ENCODE measurements at places on chromosomes 3 and 15.

DNA sequence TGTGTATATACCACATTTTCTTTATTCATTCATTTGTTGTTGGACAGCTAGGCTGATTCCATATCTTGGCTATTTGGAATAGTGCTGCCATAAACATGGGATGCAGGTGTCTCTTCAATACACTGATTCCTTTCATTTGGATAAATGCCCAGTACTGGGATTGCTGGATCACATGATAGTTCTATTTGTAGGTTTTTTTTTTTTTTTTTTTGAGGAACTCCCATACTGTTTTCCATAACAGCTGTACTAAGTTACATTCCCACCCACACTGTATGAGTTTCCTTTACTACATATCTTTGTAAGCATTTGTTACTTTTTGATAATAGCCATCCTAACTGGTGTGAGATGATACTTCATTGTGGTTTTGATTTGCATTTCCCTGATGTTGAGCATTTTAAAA is 437.7 kb downstream of the DIPK2A start:
- no peak for DNase-seq

DNA sequence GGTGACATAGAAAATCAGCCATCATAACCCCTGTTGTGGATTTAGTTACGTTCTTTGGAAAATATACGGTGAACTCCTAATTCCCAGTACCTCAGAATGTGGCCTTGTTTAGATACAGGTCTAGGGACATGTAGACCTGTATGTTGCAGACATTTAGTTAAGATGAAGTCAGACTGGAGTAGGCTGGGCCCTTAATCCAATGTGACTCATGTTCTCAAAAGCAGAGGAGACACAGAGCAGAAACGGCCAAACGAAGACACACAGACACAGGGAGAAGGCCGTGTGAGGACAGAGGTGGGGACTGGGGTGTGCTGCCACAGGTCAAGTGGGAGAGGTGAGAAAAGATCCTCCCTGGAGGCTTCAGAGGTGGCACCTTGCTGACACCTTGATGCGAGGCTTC is 119.0 kb upstream of the PROK2 start:
- DNase-seq = no peak

- no peak for DNase-seq
Measured at GRCh38 chr3:120742849-120743365, 363 bp downstream of the GTF2E1 start.

DNA sequence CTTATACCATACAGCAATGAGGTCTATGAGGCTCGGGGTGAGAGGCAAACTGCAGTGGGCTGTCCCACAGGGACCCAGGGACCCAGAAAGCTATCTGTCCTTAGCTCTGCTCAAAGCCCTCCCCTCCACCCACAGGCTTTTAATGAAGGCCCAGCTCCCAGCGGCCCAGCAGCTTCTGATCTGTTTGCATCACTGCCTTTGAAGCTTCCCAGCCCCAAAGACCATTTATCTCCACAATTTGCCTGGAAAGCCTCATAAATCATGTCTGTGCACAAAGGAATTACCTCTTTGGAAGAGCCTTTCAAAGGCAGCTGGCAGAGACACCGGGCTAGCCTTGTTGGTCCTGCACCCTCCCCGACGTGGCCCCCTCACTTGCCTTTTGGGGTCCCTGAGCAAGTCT is 123.9 kb downstream of the RAB11A start:
- no peak for DNase-seq

GRCh38 chr3:143769616-143770015 is 78.7 kb downstream of the SLC9A9 start:
- no peak for DNase-seq

- no peak for DNase-seq
Measured at GRCh38 chr15:67335026-67335425, 80.4 kb downstream of the IQCH start.

GRCh38 chr3:7282988-7283387 is 422.1 kb downstream of the GRM7 start:
- DNase-seq = no peak

- DNase-seq = no peak
Measured at GRCh38 chr3:167657684-167658225, 4.0 kb upstream of the WDR49 start.

GRCh38 chr3:30198162-30198561 is 408.2 kb upstream of the TGFBR2 start:
- no peak for DNase-seq

DNA sequence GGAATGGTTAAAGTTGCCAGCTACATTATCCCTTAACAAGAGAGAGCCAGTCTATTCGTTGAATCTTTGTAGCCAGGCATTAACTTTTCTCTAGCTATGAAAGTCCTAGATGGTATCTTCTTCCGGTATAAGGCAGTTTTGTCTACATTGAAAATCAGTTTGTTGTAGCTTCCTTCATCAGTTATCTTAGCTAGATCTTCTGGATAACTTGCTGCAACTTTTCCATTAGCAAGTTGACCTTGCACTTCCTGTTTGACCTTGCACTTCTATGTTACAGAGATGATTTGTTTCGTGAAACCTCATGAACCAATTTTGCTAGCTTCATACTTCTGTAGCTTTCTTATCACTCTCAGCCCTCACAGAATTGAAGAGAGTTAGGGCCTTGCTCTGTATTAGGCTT is 24.1 kb downstream of the TOPAZ1 start:
- no peak for DNase-seq

DNA sequence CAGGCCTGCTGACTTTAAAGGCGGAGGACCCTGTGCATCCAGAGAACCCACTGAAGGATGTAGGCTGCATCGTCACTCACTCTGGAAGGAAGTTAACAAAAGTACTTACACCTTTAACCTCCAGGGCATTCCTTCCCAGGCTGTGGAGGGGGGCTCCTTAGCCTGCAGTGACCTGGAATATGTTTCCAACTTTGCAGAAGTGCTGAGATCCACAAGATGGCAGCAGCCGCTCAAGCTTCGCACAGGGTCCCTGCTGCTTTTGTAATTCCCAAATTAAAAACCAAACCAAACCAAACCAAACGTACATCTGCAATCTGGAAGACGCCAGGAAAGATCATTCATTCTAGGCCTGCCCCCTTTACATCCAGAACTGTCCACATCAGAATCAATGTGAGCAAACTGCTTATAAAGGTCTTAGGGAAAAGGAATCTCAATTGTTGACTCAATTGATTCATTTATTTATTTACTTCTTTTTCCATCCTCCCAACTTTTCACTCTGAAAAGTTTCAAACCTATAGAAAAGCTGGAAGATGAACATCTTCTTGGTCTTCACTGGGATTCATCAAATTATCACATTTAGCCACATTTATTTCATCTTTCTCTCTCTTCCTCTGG is 70.5 kb upstream of the KLHL25 start:
- peak; percentile 24 for DNase-seq

DNA sequence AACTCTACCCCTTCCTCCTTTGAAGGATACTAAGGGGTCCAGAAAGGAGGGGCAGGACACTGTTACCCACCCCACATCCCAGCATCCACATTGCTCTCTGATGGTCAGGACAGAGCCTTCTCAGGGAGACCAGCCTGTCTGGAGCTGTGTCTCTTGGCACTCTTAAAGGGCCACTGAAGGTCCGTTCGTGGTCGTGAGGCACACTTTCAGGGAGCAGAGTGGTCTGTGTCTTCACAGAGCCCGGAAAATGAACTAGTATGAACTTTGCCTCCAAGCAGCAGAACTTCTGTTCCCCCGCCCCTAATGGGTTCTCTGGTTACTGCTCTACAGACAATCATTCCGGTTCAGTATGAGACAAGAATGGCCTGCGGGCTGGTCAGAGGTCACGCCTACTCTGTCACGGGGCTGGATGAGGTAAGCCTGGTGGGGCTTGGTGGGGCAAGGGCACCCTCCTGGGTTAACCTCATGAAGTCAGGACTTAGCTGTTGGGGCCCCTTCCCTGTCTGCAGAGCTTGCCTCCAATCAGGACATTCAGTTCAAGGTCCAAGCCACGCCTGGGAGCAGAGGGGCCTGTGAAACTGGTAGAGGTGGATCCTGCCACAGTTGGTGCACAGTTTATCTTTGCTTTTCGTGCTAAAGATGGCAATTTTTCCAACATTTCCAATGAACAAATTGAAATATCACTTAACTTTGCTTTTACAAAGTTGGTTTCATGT is 33.2 kb downstream of the CAPN3 start:
- DNase-seq = no peak

DNA sequence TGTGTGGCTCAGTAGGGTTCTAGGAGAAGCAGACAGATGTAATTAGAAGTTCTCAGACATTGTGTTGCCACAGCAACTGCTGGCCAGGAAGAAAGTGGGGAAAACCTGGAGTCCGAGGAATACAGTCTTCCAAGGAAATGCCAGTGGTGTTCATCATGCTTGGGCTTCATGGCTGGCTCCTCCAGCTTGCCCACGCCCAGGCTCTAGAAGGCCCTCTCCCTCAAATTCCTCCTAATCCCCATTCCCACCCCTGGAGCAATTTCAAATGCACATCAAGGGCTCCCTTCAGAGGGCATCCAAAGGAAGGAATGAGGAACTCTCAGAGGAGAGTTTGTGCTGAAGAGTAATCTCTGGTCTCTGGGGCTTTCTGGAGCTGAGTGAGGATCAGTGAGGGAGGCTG is 21.9 kb downstream of the FSTL1 start:
- no peak for DNase-seq

DNA sequence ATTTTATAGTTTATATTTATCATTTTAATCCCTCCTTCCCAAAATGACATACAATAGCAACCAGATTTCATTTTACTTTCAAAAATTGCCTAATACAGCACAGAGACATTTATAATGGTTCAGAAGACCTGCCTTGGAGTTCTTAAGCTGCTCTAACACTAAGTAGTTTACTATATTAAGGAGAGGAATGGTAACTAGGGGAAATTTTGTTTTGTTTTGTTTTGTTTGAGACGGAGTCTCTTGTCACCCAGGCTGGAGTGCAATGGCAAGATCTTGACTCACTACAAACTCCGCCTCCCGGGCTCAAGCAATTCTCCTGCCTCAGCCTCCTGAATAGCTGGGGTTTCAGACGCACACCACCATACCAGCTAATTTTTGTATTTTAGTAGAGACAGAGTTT is 22.8 kb upstream of the CCDC50 start:
- DNase-seq = no peak

GRCh38 chr3:64898941-64899340 is 211.1 kb upstream of the ADAMTS9 start:
- no peak for DNase-seq

DNA sequence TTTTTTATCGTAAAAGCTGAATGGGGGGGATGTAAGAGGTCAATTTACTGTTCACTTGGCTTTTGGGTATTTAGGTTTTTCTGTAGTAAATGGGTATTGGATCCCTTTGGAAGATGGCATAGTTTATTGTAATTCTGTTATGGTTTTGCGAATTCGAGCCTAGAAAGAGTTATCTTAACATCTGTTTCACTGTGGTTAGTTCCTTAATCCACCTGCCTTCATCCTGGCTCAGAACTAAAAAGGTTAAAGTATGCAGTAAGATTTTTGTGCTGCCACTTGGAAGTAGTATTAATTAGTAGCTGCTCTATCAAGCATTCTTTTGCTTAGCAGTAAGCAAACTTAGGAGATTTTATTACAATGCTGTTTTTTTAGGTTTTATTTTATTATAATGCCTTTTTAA is 62.4 kb downstream of the ARIH1 start:
- DNase-seq = no peak

GRCh38 chr3:72368331-72368975 is 479.8 kb downstream of the SHQ1 start:
- DNase-seq = no peak

DNA sequence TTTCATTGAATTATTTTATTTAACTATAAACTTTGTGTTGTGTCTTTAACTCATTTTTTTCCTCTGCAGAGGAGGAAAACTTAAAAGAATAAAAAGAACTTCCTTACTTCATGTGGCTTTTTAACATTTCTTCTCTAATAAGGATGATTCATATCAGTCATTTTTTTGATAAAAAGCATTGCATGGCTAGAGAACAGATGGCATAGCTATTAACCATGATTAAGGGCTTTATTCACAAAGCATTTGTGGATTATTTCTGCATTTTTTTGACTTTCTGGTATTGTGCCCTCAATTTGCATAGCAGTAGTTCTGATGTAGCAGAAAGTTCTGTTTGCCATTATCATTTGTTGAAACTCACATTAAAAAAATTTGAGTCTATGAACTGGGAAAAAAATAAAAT is 540.8 kb downstream of the SI start:
- no peak for DNase-seq

DNA sequence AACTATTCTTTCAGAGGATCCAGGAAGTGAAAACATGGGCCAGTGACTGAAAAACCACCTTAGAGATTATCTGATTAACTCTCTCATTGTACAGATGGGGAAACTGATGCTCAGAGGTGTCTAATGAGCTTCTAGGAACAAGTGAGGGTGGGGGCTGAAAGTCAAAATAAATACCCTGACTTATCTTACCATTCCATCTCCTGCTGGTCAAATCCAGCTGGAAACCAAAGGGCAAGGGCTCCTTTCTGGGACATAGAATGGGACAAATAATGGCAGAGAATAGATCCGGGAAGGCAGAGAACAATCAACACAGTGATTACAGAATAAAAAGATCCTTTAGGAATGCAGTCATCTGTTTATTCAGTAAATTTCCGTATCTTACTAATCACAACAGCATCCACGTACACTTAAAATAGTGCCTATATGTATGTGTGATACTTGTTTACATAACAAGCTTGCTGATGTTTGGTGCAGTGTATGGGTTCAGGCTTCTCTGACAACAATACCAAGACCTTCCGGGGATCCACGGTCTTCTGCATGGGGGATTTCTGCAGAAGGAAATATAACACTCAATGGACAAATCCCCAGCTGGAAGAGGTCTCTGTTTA is 173.2 kb downstream of the THSD4 start:
- DNase-seq = no peak

DNA sequence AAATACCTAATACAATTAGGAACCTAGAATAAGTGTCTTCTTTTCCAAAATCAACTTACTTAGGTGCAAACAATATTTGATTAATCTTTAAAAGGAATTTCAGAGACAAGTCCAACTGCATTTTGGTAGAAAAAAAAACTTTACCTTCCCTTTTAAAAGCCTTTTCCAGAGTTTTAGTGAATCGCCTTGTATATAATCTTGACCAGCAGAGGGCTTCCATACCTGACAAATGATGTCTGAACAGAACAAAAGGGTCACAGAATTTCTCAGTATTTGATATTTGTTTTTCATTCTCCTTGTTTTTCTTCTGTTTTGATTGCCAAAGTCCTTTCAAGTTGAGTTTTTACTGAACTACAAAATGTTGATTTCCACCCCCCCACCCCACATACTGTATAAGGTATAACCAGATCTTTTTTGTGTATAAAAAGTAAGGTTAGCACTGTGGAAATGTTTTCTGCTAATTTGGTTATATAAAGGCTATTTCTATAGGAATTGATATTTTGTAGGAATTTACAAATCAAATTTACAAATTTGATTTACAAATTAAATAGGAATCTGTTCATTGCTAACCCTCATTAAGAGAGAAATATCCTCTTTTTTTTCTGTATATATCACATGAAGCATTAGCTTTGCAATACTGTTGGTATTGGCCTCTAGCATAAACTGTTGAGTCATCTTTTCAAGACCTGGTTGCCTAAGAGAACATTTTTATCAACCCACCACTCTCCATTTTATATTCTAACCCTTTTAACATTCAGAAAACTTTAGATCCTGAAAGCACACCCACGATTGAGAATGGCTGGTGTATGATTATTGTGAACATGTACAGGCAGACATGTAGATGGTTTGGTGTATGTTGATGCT is 464.1 kb upstream of the RARB start:
- DNase-seq = no peak

- DNase-seq = no peak
Measured at GRCh38 chr3:50289130-50289529, 3.1 kb downstream of the IFRD2 start.

All from GM12892 (cell line).